Stimulated activated CD4-positive, alpha-beta T cell treated with anti-CD3 and anti-CD28 coated beads, Interleukin-4, amount 100 ng/mL, for 4 hours (primary cell): ENCODE measurements at places on chromosomes 4 and X.

- no peak for DNase-seq
Measured at GRCh38 chr4:155207534-155208257, 740 bp upstream of the NPY2R start.

DNA sequence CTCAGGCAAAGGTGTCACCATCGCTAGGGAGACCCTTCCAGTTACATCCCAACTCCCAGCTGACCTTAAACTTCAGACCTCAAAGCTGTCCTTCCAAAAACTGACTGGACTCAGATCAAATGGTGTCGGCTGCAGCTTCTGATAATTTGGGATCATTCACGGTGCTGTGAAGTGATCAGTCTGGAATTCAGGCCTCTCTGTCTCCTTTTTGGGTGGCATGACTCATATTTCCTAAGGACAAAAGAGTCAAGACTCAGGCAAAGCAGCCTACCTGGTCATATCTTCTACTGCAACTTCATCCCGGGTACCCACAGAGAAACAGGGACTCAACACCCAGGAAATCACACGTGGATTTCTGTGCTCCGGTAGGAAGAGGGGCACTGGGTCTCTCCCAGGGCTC, 87.6 kb downstream of the SORCS2 start:
- DNase-seq: no peak

- no peak for DNase-seq
Measured at GRCh38 chrX:18406531-18407266, 18.7 kb upstream of the CDKL5 start.

GRCh38 chr4:6992728-6993677, 50.2 kb upstream of the TADA2B start:
- DNase-seq: no peak

- DNase-seq: no peak
Measured at GRCh38 chr4:152870606-152871005, 65.5 kb upstream of the FHDC1 start.

DNA sequence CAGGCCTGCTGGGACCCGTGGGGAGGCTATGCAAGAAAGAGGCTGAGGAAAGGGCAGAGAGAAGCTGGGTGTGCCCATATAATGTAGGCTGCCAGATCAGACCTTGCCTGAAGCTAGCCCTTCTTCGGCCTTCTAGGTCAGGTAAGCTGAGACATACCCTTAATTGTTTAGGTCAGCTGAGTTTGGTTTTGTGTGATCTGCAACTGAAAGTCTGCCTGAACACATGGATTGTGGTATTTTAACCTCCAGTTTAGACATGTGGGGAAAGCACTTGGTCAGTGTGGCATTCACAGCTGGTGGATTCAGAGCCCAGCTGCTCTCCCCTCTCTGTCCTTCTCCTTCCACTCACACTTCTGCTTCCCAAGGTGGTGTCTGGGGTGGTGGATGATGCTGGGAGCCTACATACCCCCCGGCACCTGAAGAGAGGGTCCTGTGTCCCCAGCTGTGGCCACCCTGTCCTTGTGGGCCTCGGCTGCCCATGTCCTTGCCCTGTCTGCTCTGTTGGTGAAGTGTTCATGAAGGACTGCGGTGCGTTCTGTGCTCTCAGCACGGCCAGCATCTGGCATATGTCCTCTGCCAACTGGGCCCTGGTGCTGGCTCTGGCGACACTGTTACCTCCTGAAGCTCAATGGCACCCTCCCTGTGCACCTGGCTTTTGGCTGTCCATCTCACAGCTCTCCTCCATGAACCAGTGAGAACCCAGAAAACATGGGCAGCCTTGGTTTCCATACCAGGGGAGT, 82.1 kb downstream of the NAT8L start:
- DNase-seq: no peak

DNA sequence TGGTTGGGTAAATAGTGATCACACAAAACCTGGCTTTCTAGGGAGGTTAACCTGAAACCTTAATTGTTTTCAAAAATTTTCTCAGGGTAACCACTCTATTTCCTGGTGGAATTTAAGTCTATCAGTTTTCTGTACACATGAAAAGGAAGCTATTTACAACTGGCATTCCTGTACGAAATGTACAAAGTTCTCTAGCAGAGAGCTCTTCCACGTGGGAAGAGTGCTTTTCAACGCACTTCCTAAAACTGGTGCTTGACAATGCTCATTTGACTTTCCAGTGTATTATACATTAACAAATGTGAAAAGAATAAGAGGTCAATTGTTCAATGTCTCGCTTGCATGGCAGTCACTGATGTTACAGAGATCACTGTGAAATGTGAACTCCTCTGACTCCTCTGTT, 2.8 kb upstream of the SOD3 start:
- DNase-seq: no peak

- DNase-seq: no peak
Measured at GRCh38 chr4:120266602-120267001, 200.0 kb upstream of the MAD2L1 start.

DNA sequence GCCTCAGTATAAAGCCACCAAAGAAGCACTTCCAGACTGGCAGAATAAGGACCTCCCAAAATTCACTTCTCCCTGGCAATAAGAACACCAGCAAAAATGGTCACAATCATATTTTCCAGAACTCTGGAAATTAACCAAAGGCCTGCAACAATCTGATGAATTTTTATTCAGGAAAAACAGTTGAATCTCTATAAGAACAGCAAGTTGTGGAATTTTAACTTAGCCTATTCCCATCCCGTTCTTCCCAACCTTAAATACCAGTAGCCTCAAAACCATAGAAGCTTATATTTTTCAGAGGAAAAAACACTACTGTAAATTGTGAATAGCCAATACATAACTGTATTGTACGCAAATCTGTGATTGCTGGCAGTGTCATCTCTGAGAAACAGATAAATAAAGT, 67.9 kb downstream of the COL25A1 start:
- DNase-seq: no peak

- DNase-seq: no peak
Measured at GRCh38 chrX:9611436-9612145, 146.7 kb downstream of the TBL1X start.

DNA sequence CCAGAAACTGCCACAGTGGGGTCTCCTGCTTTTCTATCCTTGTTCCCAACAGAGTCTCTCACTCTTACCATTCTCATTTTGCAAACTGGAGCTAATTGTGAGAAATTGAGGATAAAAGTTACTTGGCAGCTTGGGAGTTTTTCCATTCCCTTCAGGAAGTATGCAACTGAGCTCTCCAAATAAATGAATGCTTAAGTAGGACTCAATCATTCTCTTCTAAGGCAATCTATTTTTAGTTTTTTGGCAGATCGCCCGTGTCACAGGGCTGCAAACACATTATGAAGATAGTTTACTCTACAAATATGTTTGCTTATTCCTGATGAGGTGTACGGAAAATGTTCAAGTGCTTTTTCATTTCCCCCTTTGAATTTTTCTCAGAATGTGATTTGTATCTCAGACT, 5.3 kb downstream of the ASB11 start:
- no peak for DNase-seq

- DNase-seq: no peak
Measured at GRCh38 chr4:168685136-168685809, 188.4 kb downstream of the PALLD start.
